IPS-NIHi11 (cell line): ENCODE measurements at places on chromosomes 1 and 21.

DNA sequence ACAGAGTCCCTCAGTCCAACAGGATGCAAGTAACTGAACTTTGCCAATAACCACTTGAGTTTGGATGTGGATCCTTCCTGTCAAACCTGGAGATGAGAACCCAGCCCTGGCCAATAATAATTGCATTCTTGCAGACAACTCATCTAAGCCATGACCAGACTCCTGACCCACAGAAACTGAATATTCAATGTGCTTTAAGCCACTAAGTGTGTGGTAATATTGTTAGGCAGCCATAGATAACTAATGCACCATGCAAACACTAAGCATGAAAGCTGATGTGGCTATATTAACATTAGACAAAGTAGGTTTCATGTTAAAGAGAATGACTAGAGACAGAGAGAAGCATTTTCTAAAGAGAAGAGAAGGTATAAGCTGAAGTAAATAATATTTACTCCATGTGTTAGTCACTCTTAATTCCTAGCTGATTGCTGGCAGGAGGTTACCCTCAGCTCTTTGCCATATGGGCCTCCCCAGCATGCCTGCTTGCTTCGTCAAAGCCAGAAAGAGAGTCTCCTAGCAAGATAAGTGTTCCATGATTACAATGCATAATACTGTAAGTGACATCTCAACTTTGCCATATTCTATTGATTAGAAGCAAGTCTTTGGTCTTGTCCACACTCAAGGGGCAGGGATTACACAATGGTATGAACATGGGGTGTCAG, 276.4 kb upstream of the PLXNA2 start:
- DNase-seq: no peak

DNA sequence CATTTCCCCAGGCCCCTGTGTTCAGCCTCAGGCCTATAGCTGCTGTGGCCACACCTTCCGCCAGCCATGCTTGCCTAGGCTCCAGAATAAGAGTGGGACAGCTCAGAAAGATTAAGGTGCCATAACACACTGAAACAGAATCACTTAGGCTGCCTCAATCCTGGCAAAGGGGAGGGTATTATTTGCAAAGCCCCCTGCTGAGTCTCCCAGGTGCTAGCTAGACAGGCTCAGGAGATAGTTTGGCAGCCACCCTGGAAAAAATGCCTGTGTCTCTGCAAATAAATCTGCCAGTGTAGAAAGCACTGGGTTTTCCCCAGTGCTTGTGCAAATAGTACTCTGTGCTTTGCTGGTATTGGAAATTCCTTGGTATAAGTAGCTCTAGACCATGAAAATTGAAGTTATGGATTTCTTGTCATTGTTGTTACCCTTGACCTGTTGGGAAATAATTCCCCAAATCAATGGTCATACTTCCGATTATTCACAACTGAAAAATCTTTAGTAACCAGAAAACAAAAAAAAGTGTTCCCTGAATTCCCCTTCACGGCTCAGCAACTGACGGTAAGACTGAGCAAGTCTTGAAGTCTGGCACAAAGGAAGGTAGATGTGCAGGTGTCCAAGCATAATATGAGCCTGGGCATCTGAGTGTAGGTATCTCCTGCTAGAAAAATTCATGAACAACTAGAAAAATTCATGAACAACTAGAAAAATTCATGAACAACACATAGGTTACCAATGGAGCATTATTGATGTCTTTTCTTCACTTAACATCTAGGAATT, 56.9 kb downstream of the PROX1 start:
- no peak for DNase-seq

DNA sequence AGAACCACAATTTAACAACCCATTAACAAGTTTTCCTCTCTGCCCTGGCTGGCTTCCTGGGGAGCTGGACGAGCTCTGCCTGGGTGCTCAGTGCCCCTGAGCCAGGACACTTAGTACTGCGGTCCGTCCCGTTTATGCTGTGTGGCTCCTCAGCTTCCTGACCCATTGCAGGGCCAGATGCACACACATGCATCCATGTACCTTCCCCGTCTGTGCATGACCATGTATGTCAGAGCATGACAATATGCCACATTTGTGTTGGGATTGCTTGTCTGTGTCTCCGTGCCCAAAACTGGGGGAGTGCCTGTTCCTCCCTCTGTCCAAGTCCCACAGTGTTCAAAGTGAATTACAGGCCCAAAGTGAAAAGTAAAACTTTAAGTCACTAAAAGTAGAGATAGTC, 9.7 kb upstream of the TFF3 start:
- no peak for DNase-seq

GRCh38 chr1:228226956-228227791, 19.3 kb downstream of the OBSCN start:
- no peak for DNase-seq

- no peak for DNase-seq
These were observed 1.5 kb downstream of the ENTREP3 start for GRCh38 chr1:155253797-155254196.

GRCh38 chr1:30695439-30695841, 27.9 kb downstream of the MATN1 start:
- no peak for DNase-seq

GRCh38 chr21:43295066-43295958, 126.5 kb downstream of the CRYAA start:
- DNase-seq: no peak

DNA sequence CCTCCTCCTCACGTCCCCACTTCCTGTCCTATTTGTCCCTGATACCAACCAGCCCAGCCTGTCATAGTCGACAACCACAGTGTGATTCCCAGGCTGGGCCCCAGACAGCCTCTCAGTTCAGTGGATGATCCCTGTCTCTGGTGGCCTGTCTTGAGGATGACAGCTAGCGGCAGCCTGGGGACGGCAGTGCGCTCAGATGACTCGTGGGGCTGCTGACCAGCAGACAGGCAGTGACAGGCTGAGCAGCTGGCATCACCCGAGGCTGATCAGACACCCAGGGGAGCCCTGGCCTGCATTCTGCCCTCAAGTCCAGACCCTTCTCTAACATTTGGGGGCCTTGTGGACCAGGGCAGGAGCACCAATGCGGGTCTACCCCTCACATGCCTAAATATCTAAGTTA, 21.0 kb downstream of the NKAIN1 start:
- DNase-seq: no peak

DNA sequence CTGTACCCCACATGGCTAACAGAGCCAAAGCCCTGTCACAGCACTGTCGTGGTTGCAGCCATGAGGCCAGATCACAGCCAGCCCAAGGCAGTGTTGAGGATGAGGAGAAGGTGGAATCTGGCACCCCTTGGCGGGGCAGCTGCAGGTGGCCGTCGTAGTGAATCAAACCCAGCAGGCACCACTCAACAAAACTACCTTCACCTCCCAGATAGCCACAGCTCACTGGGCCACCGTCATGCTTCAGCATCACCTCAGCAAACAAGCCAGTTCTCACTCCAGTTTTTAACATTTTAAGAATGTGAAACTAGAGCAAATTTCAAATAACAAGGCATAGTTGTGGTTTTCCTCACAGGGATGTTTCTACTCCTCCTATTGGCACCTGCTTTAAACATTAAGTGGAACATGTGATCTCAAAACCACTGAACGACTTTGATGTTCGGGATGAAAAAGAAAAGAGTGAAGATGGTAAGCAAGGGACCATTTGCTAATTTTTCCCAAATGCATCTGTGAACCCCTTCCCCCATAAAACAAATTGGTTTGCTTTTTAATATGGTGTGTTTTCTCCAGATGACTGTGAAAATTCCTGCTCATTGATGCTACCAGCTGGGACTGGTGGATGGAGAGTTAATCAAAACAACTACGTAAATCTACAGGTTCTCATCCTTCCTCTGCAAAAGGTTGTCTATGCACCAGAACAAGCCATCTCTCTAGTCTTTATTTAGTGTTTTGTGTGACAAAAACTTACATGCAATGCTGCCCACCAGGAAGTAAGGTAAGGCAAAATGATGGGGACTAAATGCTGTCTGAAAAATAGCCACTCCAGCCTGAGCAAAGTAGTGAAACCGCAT, 45.5 kb downstream of the TOR1AIP2 start:
- no peak for DNase-seq
